Suprapubic skin (tissue), 4 donors: ENCODE measurements at places on chromosomes 12 and 14. TPM values are rescaled to one million over a fixed set of nuclear protein-coding genes. Genes with fewer than 3 reads are reported as not detected.

DNA sequence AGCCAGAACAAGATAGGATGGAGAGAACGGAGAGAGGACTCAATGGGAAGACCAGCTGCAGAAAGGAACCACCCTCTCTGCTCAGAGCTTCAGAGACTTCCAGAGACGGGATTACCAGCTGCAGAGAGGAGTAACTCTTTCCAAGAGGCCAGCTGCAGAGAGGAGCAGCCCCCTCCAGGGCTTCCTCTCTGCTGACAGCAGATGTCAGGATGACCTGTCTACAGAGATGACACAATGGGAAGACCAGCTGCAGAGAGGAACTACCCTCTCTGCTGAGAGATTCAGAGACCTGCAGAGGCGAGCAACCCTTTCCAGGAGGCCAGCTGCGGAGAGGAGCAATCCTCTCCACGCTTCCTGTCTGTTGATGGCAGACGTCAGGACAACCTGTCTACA, 61.8 kb downstream of the KLRG1 start:
- no peak for DNase-seq

- DNase-seq: no peak
These were observed 1.6 kb downstream of the IRAK4 start for GRCh38 chr12:43760396-43760795.

Gene ZFYVE21
- 181 TPM for total RNA-seq

DNA sequence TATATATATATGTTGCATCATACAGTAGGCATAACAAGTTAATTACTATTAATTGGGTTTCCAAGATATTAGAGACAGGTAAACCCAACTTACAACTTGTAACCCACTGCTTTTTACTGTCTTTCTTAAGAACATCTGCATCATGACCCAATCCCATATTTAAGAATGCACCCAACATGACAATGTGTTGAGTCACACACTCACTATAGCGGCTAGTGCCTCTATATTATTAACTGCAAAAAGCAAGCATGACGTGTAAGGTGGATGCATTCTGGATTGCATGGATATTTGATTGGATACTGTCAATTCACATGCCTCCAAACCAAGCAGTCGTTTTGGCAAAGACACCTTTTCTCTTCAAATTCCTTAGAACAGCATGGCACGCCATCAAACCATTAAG, 68.2 kb downstream of the KSR2 start:
- DNase-seq: no peak

Gene RNASE4
- 43.9 TPM for total RNA-seq

Gene CCDC175
- total RNA-seq: not detected

GRCh38 chr12:117919479-117919878, 49.3 kb downstream of the KSR2 start:
- no peak for DNase-seq

DNA sequence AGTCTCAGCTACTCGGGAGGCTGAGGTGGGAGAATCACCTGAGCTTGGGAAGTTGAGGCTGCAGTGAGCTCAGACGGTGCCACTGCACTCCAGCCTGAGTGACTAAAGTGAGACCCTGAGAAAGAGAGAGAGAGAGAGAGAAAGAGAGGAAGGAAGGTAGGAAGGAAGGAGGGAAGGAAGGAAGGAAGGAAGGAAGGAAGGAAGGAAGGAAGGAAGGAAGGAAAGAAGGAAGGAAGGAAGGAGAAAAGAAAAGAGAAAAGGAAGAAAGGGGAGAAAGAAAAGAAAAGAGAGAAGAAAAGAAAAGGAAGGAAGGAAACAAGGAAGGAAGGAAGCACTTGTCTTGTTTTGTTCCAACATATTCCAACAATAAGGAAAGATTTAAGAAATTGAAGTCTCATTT, 7.8 kb downstream of the PRKD1 start:
- DNase-seq: no peak

Gene IFNG-AS1
- not detected for total RNA-seq
